ENCODE measurements at places on chromosomes 1 and 21. TPM values are rescaled to one million over a fixed set of nuclear protein-coding genes. Genes with fewer than 3 reads are reported as not detected.

Gene UBE2G2
- 67.7 TPM for total RNA-seq

Gene KRTAP21-2
- total RNA-seq = not detected

Gene RWDD3
- total RNA-seq = 7.3 TPM

DNA sequence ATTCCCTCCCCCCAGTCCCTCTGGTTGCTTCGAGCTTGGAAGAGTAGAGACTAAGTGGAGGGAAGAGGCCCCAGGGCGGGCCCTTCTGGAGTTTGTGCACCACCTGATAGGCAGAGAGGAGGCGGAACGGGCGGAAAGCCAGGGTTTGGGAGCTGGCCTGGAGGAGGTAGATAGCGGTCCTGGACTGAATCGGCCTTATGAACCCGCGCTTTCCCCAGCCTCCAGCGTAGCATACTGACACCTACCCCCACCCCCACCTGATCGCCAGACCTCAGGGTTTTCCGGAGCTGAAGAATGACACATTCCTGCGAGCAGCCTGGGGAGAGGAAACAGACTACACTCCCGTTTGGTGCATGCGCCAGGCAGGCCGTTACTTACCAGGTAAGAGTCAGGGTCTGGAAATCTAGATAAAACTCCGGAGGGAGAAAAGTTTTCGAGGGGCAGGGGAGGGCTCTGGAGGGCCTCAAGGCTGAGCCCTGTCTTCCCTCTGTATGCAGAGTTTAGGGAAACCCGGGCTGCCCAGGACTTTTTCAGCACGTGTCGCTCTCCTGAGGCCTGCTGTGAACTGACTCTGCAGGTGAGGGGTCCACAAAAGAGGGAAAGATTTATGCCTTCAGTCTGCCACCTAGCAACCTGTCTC lies 705 bp downstream of the UROD start:
- peak overlapping the region; percentile 96 for H3K4me3 ChIP-seq
- H3K27me3 ChIP-seq = no peaks in the 10 kb centered on the region
- no peak for DNase-seq
- H3K36me3 ChIP-seq = peaks cover 20% of the 10 kb centered on the region

- H3K27me3 ChIP-seq = no peaks in the 10 kb centered on the region
- H3K36me3 ChIP-seq = no peaks in the 10 kb centered on the region
- H3K27ac ChIP-seq = no peak overlapping the region
- DNase-seq = no peak
- no peaks in the 10 kb centered on the region for H3K4me1 ChIP-seq
- H3K4me3 ChIP-seq = no peak overlapping the region
Measured at GRCh38 chr1:27161594-27161993, 6.7 kb upstream of the SLC9A1 start.

GRCh38 chr1:223109581-223110026 lies 33.4 kb downstream of the TLR5 start:
- DNase-seq = no peak
- H3K4me3 ChIP-seq = no peak overlapping the region
- H3K27me3 ChIP-seq = no peaks in the 10 kb centered on the region
- no peak overlapping the region for H3K27ac ChIP-seq

DNA sequence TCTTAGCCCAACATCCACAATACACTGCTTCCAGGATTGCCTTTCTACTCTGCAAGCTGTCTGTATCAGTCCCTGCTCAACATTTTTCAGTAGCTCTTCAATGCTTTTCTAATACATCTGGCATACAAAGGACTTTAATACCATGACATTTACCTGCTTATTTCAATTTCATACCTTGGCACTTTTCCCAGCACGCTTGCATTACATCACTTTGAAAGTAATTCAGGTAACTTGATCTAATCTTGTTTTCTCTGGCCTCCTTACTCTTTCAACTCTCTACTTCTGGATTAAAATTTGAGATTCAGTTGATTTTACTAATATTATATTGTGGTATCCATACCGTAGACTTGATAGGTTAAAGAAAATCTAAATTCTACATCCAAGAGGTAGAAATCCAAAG lies 103.0 kb downstream of the PTGS2 start:
- no peak for DNase-seq
- H3K4me3 ChIP-seq = no peak overlapping the region
- H3K4me1 ChIP-seq = no peaks in the 10 kb centered on the region
- no peak overlapping the region for H3K27ac ChIP-seq
- no peaks in the 10 kb centered on the region for H3K36me3 ChIP-seq
- H3K27me3 ChIP-seq = no peaks in the 10 kb centered on the region
